ENCODE measurements at places on chromosomes 4 and X.

DNA sequence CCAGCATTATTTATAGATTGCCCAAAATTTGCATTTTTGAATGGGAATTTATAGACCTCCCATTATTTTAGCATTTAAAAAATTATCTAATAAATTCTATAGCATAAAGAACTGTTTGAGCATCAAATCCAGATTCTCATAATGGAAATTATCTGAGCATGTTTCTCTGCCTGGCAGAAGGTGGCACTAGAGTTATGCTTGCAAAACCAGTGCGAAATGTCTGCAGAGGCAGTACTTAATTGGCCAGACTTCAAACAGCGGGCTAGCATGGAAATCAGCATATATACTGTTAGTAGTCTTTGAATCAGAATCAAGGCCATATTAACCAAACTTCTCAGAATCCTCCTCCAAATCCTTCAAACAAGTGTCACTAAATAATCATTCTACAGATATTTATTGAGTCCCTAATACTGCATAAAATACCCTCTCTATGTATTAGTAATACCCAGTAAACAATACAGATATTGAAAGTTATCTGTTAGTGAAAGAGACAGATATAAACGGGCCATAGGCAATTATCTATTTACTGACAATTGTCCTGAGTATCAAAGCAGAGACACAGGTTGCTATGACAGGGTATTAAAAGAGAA is 78.7 kb upstream of the DCLK2 start:
- DNase-seq: peak; percentile 55

DNA sequence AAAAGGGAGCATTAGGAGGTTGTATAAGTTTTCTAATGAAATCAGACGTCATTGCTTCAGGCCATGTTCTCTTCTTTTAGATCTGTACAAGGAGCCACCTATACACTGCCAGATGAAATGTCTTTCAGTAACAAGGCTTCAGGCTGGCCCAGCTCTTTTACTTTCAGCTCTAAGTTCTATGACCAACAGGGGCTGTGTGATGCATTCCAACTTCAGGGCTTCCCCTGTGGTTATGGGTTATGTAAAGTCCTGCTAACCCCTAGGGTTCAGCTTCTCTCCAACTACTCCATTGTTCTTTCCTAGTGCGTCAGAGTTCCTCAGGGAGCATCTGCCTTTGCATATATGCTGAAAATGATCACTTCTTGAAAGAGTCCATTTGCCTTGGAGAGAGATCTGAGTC is 79.4 kb upstream of the TTC29 start:
- no peak for DNase-seq

- DNase-seq: no peak
Observed at GRCh38 chrX:65635822-65636221, 31.6 kb upstream of the MSN start.

DNA sequence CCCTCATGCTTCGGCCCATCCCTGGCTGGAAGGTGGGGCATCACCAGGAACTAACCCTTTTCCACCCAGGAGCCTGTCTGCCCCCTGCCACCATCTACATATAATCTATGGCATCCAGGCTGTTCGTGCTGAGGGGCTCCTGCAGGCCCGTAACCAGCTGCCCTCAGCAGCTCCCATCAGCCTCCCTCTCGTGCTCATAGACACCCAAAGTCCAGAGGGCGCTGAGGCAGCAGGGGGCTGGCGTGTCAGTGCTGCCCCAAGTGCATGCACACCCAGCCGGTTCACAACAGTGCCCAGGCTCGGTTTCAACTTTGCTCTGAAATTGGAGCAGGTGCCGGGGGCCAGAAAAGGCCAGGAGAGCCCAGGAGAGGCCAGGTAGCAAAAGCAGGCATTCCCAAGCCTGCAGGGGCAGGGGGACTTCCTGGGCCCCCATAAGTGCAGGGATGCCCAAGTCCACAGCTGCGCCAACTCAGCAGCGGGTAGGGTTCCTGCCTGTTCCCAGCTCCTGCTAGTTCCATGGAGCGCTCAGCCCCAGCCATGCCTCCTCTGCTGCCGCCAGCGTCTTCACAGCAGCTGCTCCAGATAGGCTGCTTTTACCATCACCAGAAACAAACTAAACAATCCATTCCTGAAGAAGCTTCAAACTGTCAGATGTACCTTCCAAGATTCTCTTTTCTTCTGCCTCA is 558.2 kb upstream of the GNPDA2 start:
- DNase-seq: no peak

DNA sequence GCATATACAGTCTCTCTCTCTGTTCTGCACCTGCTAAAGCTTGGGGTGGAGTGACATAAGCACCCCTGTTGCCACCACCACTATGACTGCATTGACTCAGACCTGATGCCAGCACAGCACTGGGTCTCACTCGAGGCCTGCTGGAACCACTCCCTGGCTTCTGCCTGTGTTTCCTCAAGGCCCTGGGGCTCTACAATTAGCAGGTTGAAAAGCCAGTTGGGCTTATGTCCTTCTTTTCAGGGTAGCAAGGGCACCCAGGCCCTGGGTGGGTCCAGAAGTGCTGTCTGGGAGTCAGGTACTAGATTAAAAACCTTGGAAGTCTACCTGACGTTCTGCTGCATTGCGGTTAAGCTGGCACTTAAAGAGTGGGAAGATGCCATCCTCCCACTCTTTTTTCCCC is 50.5 kb upstream of the MAGEC3 start:
- no peak for DNase-seq
